ENCODE measurements at places on chromosomes 1 and 21. TPM values are rescaled to one million over a fixed set of nuclear protein-coding genes. Genes with fewer than 3 reads are reported as not detected.

CR1L gene
- total RNA-seq: not detected

- DNase-seq: no peak
Observed at GRCh38 chr1:47903723-47904122, 93.5 kb downstream of the TRABD2B start.

DNA sequence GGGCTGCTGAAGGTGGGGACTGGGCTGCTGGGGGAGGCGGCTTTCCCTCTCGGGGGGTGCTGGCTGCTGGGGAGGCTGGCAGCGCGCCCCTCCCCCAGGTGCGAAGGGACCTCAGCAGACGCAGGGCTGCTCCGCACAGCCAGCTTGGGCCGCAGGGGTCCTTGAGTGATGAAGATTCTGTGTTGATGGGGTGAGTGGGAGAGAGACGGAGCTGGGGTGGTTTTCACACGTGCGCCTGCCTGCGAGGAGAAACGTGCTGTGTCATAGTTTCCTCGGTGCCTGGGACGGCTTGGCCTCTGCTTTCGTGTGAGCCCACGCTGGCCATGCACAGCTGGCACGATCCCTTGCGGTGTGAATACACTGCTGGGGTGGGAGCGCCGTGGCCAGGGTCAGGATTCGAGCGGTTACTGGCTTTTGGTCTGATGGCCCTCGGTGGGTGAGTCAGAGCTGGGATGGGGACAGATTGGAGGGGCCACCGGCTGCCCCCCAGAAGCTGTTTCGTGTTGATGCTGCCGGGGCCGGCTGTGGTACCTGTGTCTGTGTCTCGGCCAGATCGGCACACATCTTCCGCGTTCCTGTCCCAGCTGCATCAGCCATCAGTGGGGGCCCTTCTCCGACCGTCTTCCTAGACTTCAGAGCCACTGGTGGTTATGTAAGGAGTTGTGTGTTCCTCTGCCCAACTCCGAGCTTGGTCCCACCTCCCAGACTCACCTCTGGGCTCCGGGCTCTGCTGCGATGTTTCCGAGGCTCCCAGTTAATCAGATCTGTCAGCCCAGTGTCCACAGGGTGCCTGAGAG, 24.9 kb downstream of the PRKCZ start:
- no peak for DNase-seq

GRCh38 chr1:70768216-70768615, 279.4 kb downstream of the PTGER3 start:
- DNase-seq: no peak

- peak; percentile 72 for DNase-seq
Observed at GRCh38 chr1:161069731-161070270, at the start of gene ARHGAP30. TSS of gene ARHGAP30 (minus strand) at chr1:161069891. CDS start at chr1:161069624, 267 bp downstream.

GRCh38 chr21:14838400-14838799, 226.4 kb downstream of the NRIP1 start:
- no peak for DNase-seq

DNA sequence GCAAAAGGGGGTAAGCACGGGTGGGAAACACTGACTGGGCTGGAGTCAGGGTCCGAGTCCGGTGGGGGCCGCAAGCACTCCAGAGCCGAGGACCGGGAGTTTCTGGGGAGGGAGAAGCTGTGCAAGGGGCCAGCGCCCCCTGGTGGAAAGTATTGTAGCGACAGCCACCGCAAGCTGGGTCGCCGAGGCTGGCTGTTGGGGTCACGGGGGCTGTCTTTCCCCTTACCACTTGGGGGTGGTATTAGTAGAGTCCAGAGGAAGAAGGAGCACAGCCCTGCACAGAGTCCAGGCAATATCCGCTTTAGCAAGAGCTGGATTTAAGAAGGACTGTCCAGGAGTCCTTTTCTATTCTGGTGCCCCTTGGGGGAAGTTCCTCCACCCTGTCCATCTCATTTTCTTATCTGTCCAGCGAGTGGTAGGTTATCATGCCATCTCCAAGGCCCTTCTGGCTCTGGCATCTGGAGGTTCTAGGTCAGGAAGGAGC, 17.9 kb upstream of the ETV3 start:
- DNase-seq: peak; percentile 78

GRCh38 chr1:246608616-246609376, 42.5 kb downstream of the CNST start:
- DNase-seq: peak; percentile 78

- no peak for DNase-seq
Observed at GRCh38 chr1:213394837-213395236, 343.8 kb downstream of the RPS6KC1 start.

All from colonic mucosa (tissue), 4 donors.